Stimulated activated CD8-positive, alpha-beta memory T cell treated with anti-CD3 and anti-CD28 coated beads, Interleukin-7, amount 100 ng/mL, for 1 hour (primary cell): ENCODE measurements at places on chromosomes 6 and 20.

- DNase-seq: no peak
Observed at GRCh38 chr20:835608-836045, 2.1 kb downstream of the FAM110A start.

DNA sequence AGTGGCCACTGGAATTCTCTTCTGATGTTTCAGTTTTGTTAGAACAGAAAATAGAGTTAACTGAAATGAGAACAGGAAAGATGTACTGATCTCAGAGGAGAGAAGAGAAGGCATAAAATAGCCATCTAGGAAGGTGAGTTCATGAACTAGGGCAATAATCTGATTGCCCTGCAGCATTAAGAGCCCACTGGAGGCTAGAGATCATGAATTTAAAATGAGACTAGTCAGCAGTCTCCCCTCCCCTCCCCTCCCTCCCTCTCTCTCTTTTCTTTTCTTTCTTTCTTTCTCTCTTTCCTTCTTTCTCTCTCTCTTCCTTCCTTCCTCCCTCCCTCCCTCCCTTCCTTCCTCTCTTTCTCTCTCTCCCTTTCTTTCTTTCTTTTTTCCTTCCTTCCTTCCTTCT lies 28.9 kb downstream of the GPRC6A start:
- DNase-seq: no peak

- no peak for DNase-seq
Observed at GRCh38 chr6:150694889-150695288, 95.2 kb downstream of the PLEKHG1 start.

GRCh38 chr6:168864541-168865460 lies 388.8 kb downstream of the THBS2 start:
- DNase-seq: no peak

GRCh38 chr6:158865769-158866168 lies 46.6 kb upstream of the EZR start:
- no peak for DNase-seq

- no peak for DNase-seq
Observed at GRCh38 chr20:3970016-3970415, 45.3 kb downstream of the RNF24 start.

GRCh38 chr6:146697921-146698320 lies 99.1 kb downstream of the ADGB start:
- no peak for DNase-seq

DNA sequence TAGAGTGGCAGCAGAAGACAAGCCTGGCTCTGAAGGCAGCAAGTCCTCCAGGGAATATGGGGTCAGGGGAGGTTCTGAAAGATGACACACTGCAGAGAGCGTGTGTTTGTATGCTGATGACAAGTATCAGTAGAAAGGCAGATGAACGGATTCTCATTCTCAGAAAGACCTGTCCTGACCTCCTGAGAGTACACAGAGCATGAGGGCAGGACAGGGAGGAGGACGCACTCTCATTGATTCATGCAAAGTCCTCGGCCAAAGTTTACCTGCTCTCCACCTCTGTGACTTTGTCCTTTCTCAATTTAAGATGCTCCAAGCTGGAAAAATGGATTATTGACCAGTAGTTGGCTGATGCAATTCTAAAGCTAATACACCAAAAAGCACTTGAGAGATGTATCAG lies 156.7 kb downstream of the LPA start:
- DNase-seq: no peak

DNA sequence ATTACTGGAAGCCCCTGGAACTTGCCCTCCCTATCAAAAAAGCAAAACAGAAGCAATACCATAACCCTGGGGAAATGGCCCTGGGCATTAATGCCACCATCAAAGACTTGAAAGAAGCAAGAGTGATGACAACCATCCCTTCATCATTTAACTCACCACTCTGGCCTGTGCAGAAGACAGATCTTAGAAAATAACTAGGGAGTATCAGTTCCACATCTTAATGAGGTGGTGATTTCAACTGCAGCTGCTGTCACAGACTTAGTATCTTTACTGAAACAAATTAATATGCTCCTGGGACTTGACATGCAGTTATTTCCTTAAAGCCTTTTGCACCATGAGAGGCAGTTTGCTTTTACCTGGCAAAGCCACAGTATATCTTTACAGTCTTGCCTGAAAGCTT lies 24.1 kb downstream of the CD164 start:
- no peak for DNase-seq

DNA sequence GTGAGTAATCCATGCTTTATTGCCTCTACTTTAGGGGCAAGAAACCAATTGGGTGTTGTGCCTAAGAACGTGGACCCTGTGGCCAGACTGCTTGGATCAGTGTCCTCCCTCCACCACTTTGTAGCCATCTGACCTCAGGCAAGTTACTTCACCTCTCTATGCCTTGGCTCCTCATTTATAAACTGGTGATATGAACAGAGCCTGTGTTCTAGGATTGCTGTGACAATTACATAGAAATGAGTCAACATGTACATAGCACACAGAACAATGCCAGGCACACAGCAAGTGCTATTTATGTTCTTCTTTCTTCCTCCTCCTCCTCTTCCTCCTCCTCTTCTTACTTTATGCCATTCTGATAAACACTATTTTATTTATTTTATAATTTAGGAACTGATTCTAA lies 339.4 kb downstream of the CD83 start:
- no peak for DNase-seq

- no peak for DNase-seq
Observed at GRCh38 chr6:110589865-110590513, 113.6 kb upstream of the SLC22A16 start.
